RPMI8226 (cell line): ENCODE measurements at places on chromosomes 6 and 20.

GRCh38 chr20:631101-631500 is 21.0 kb upstream of the TCF15 start:
- no peak for DNase-seq

GRCh38 chr6:40755749-40756452 is 168.7 kb upstream of the LRFN2 start:
- DNase-seq = no peak

DNA sequence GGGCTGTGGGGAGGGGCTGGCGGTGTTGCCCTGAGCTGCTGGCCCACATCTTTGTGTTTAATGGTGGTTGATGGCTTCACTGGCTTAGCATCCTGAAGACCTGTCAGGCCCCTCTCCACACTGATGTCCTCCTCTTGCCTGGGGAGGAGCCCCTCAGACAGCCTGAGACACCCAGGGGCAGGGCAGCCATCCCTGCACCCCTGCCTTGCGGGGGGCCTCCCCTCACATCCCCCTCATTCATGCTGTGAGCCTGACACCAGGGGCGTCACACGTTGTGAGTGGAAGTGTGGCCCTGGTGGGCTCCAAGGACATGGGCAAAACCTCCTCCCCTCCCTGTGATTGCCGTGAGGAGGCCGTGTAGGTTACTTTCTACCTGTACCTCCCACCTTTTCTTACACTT is 152.7 kb downstream of the DTNBP1 start:
- DNase-seq = no peak

DNA sequence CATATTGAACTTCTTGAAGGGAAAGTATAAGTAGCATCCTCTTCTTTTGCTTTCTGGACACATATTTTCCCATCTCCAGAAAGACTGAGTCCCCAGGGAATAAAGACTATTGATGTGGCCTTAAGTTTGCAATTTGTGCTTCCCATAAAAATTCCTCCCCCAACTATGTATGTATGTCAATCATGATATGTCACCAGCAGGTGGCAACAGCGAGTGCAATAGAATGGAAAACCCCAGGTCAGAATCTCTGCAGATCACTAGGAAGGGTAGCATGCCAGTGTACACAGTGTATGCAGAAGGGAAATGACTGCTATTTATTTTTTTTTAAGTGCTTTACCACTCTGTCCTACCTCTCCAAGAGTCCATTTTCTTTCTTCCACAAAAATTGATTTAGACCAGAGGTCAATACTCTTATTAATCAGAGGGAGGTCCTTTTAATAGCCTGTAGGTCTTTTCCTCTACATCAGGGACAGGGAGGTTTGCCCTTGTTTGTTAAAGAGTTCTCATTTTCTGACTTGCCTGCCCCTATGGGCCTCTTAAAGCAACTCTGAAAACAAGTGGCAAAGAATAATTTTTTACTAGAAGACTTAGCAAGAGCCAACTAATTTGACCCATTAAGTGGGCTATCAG is 61.4 kb downstream of the BMP2 start:
- peak; percentile 75 for DNase-seq

DNA sequence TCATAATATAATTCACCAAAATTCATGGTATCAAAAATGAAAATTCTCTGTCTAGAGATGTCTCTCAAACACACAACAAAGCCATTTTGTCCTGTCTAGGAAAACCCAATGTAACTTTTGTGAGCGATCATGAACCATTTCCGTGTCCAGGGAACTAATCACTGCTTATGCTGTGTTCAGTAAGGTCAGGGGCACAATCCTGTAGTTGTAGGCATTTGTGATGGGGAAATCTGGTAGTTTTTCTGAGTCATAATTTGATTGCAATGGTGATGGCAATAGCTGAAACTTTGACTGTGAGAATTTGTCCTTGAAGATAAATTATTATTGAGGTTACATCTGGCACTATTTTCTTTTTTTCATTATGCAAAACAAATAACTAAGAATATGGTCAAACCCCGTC is 21.0 kb upstream of the GCLC start:
- no peak for DNase-seq

DNA sequence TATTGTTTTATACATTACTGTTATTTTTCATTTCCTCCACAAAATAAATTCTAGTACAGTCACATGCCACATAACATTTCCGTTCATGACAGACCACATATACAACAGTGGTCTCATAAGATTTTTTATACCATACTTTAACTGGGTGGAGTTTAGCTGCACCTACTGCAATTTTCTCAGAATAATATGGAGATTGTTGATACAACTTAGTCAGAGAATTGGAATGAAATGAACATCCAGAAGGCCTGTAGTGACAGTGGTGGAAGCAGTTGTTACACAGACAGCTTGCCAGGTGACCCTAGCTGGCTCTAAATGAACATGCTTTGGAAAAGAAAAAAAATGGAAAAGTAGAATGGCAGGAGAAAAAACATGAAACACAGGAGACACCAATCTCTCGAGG is 183.2 kb upstream of the TCF21 start:
- DNase-seq = no peak

GRCh38 chr20:24851346-24852019 is 97.6 kb upstream of the CST7 start:
- no peak for DNase-seq

DNA sequence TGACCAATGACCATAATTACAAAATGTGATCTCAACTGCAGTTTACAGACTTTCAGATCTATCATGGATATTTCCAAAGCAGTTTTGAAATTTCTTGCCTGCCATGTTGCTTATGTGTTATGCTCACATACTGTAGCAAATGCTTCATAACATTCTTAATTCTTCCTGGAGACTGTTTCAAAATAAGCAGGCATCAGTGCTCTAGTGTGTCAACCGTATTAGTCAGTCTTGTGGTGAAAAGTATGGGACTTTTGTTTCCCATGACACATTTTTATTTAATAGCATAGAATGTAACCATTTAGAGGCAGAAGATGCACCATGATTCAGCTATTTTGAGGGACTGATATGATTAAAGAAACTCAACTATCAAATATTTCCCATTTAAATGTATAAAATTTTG is 1.7 kb downstream of the POPDC3 start:
- DNase-seq = no peak

GRCh38 chr6:170164271-170164900 is 126.5 kb downstream of the DLL1 start:
- no peak for DNase-seq

GRCh38 chr6:19209202-19209601 is 628.0 kb upstream of the ID4 start:
- DNase-seq = no peak

- no peak for DNase-seq
Measured at GRCh38 chr20:3871550-3872265, 17.5 kb upstream of the PANK2 start.

GRCh38 chr6:16969699-16970655 is 131.9 kb upstream of the STMND1 start:
- no peak for DNase-seq

GRCh38 chr6:5173810-5174209 is 86.9 kb downstream of the LYRM4 start:
- no peak for DNase-seq

- no peak for DNase-seq
Measured at GRCh38 chr6:153449279-153449678, 318.2 kb upstream of the RGS17 start.

DNA sequence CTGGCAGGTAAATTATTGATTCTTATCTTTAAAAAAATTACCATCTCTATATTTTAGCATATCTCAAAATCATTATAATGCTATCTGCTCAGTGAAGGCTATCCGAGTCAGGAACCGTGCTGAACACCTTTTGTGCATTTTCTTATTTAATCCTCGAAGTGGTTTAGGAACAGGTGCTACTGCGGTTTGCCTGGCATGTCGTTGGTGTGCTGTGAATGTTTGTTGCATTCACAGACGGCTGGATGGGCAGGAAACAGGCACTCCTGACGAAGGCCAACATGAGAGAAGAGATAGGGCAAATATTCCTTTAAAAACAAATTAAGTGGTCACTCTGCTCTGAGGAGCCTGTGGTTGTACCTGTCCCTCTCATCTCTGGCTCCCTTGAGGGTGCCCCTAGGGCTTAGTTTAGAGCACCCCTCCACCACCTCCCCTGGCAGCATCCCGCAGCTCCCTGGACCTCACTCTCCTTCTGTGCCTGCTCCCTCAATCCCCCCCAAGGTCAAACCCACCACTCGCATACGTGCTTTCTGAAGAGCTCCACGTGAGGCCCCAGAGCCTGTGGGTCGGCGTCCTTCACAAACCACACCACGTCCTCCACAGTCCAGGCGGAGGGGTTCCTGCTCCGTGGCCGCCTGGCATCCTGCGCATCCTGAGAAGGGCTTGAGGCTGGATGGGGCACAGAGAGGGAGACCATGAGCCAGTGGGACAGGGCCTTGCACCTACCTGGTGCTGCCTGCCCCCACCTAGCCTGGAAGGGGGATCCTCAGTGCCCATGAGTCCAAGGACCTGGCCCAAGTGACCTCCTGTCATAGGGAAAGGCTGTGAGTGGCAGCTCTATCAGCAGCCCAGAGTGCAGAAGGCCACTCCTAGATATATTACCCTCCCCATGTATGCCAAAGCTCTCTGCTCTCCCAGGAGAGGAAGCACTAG is 116.5 kb downstream of the SCML4 start:
- peak; percentile 46 for DNase-seq

GRCh38 chr20:6525447-6526303 is 241.8 kb upstream of the BMP2 start:
- no peak for DNase-seq

DNA sequence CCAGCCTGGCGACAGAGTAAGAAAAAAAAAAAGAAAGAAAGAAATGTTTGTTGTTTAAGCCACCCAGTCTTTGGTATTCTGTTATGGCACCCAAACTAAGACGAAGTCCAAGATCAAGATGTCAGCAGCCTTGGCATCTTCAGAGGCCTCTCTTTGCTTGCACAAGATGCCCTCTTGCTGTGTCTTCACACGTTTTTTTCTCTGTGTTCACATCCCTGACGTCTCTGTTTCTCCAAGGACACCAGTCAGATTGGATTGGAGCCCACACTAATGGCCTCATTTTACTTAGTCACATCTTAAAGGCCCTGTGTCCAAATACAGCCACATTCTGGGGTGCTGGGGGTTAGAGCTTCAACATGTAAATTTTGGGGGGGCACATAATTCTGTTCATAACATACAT is 380.9 kb downstream of the GJA1 start:
- no peak for DNase-seq

DNA sequence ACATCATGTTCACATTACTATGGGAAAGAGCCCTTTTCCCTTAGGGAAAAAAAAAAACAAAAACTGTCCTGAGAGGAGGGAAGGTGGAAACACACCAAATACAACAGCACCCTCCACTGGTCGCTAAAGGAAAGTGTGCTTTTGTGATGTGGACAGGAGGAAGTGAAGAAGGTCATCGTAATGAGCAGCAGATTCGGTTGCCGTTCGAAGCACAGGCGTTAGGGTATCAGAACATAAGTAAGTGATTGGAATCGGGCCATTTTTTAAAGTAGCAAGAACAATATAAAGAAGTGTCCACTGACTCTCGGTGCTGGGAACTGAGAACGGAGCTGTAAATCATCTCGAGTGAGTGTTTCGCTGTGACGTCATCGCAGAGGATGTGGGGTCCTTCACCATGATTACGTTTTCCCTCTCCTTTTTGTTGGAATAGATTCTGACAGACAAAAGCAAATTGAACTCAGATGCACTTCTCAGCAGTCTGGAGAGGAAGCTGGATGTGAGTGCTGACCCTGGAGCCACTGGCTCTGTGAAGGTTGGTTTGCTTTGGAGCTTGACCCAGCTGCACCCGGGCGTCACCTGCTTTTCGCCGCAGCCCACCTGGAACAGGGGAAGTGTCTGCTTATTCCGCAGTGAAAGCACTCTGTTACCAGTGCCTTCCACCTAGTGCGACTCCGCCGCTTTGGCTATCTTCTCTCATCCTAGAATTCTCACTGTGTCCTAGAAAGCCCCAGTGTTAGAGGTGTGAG is 203.6 kb upstream of the GMDS start:
- peak; percentile 85 for DNase-seq

DNA sequence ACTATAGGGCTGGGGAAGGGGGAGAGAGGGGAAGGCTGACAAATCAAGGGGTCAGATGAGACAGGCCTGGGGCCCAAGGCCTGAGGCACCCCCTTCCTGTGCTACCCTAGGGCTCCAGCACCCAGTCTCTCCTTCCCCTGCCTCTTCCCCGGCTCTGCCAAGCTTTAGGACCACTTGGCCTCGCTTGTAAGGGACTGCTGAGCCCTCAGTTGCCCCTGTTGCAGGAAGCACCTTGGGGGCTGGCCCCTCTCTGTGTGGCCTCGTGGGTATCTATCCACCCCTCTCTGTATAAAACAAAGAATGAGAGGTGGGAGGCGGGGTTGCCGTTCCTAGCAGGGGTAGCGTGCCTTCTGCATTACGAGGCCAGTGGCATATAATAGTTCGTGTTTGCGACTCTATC is 21.4 kb upstream of the SMOC2 start:
- no peak for DNase-seq

DNA sequence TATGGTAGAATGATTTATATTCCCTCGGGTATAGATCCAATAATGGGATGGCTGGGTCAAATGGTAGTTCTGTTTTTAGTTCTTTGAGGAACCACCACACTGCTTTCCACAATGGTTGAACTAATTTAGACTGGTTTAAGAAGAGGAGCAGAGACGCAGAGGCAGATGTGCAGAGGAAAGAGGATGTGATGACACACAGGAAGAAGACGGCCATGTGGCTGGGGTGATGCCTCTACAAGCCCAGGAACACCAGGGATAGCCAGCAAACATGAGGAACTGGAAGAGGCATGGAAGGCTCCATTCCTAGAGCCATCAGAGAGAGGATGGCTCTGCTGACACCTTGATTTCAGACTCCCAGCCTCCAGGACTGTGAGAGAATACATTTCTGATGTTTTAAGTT is 218.3 kb upstream of the DTNBP1 start:
- no peak for DNase-seq

DNA sequence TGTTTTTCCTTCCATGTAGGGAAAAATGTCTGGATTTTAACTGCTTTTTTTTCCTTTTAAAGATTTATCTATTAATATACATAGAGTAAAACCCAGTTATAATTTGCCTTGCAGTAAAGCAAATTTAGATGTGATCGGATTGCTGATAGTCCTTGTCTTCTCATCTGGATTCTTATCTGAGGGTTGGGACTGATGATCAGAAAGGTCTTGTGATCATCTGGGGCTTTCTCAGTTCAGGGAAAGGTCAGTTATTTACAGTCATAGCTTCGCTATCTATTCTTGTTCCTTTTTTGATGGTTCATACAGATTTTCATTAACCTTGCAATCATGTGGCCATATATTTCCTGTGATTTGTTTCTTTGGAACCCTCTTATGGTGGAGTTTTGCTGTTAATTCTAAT is 63.8 kb upstream of the CLDN20 start:
- DNase-seq = no peak
